NCI-H446 treated with DMSO at 0.1 percent for 48 hours (cell line): ENCODE measurements at places on chromosomes 6 and 20.

DNA sequence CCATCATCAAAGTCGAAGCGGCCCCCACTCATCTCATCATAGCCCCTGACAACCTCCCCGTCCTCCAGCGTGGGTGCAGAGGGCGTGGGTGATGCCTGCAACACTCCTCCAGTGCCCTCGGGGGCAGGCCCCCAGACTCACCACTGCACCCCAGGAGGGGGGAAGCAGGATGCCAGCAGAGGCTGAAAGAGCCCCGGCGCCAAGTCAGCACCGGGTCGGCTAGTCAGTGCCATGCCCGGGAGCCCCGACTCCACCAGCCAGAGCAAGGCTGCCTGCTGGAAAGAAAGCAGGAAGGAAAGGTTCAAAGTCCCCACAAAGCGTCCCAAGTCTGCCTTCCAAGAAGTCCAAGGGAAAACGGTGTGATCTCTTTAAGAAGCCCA, 324 bp downstream of the JPH2 start:
- no peak for DNase-seq

DNA sequence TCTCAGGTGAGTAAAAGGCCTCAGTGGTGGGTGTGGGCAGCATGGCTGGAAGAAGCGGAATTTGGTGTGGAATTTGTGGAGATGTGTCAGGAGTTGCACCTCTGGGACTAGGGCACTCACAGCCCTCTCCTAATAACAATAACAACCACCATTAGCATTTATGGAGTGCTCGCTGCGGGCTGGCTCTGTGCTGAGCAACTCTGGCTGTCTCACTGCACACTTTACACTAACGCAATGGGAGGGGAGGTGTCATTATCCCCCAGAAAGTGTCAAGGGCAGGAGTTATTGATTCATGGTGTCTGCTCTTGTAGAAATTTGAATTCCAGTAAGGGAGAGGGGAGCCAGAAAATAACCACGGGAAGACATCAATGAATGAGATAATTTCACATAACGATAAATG, 22.7 kb upstream of the SCRT2 start:
- no peak for DNase-seq

GRCh38 chr20:9807136-9807535, 31.7 kb downstream of the PAK5 start:
- peak; percentile 80 for DNase-seq

DNA sequence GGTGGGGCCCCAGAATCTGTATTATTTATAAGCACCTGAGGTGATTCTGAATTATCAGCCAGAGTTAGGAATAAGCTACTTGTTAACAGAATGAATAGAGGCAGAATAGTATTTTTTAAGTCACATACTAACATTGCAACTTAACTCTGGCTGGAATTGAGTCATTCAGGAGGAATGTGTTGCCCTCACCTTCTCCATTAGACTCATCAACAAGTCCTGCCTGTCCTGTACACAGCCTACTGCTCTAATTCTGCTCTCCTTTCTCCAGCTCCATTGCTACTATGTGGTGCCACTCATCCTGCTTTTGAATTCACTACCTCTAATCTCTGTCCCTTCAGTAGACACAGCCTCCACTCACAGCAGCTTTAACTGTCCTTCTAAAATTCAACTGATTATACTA, 669.4 kb downstream of the DHX35 start:
- DNase-seq, result no peak

GRCh38 chr20:53708129-53708968, 114.7 kb upstream of the ZNF217 start:
- DNase-seq, result no peak

GRCh38 chr6:87115402-87116135, 20.7 kb upstream of the CGA start:
- DNase-seq, result no peak

- DNase-seq, result no peak
Measured at GRCh38 chr20:8530022-8530421, 398.0 kb downstream of the PLCB1 start.

- no peak for DNase-seq
Measured at GRCh38 chr6:43893073-43893472, 123.1 kb downstream of the VEGFA start.

- no peak for DNase-seq
Measured at GRCh38 chr6:16821834-16822264, 60.6 kb upstream of the ATXN1 start.

GRCh38 chr6:125765944-125766343, 16.5 kb downstream of the HEY2 start:
- no peak for DNase-seq

- DNase-seq, result no peak
Measured at GRCh38 chr6:6091608-6092002, 84.9 kb upstream of the NRN1 start.
